Umbilical cord (tissue), 2 donors: ENCODE measurements at places on chromosomes 5 and 9. TPM values are rescaled to one million over a fixed set of nuclear protein-coding genes. Genes with fewer than 3 reads are reported as not detected.

The FGF10 gene
- 48.9 TPM for total RNA-seq

The PCDHB7 gene
- total RNA-seq = 3.6 TPM

The LAMC3 gene
- 17.8 TPM for total RNA-seq

The GRM6 gene
- 0.96 TPM for total RNA-seq

The SHOC1 gene
- 3.6 TPM for total RNA-seq

The RNF224 gene
- not detected for total RNA-seq

The TNC gene
- total RNA-seq = 437 TPM

The TOR2A gene
- total RNA-seq = 4.6 TPM

The C5orf52 gene
- not detected for total RNA-seq

The NOXA1 gene
- not detected for total RNA-seq

The STOML2 gene
- total RNA-seq = 49.1 TPM

The ATG10 gene
- total RNA-seq = 11.3 TPM

The CSF1R gene
- total RNA-seq = 48.9 TPM

The SLC34A3 gene
- not detected for total RNA-seq

The IL5 gene
- total RNA-seq = 7.7 TPM

The FCN2 gene
- not detected for total RNA-seq

The ENTPD2 gene
- total RNA-seq = not detected

The QRFP gene
- total RNA-seq = 0.48 TPM

The HMMR gene
- 5.3 TPM for total RNA-seq

The TMC1 gene
- total RNA-seq = 0.96 TPM

The ARL14EPL gene
- 1.9 TPM for total RNA-seq

The NEUROG1 gene
- not detected for total RNA-seq

The DBH gene
- 0.72 TPM for total RNA-seq

The ASTN2 gene
- total RNA-seq = 7.0 TPM

The NPR3 gene
- 15.6 TPM for total RNA-seq

The STXBP1 gene
- total RNA-seq = 14.4 TPM

The TRIP13 gene
- 2.9 TPM for total RNA-seq

The FCN1 gene
- total RNA-seq = 3.6 TPM

The SLC6A7 gene
- total RNA-seq = 10.8 TPM

The CAVIN4 gene
- total RNA-seq = 2.4 TPM

The NR6A1 gene
- total RNA-seq = 0.72 TPM

The CARD9 gene
- 4.6 TPM for total RNA-seq

The ST8SIA4 gene
- total RNA-seq = 13.5 TPM

The FGF1 gene
- 9.9 TPM for total RNA-seq

The FOXD1 gene
- 0.96 TPM for total RNA-seq

The NSA2 gene
- total RNA-seq = 118 TPM

The LECT2 gene
- total RNA-seq = not detected

The TAS2R1 gene
- total RNA-seq = 0.72 TPM

The EMB gene
- total RNA-seq = 7.7 TPM

The RPL37 gene
- total RNA-seq = 649 TPM

The TMEFF1 gene
- not detected for total RNA-seq

The IFNB1 gene
- total RNA-seq = 5.8 TPM

The NFX1 gene
- total RNA-seq = 49.8 TPM

The SPINK1 gene
- total RNA-seq = 14.0 TPM

The PCSK5 gene
- 15.9 TPM for total RNA-seq

The PCDHGA12 gene
- total RNA-seq = 14.4 TPM

The PCDHA13 gene
- total RNA-seq = 2.6 TPM
